NCI-H226 (cell line): ENCODE measurements at places on chromosomes 1 and 21.

GRCh38 chr1:44630116-44630515 is 44.2 kb downstream of the TMEM53 start:
- DNase-seq = peak; percentile 44

DNA sequence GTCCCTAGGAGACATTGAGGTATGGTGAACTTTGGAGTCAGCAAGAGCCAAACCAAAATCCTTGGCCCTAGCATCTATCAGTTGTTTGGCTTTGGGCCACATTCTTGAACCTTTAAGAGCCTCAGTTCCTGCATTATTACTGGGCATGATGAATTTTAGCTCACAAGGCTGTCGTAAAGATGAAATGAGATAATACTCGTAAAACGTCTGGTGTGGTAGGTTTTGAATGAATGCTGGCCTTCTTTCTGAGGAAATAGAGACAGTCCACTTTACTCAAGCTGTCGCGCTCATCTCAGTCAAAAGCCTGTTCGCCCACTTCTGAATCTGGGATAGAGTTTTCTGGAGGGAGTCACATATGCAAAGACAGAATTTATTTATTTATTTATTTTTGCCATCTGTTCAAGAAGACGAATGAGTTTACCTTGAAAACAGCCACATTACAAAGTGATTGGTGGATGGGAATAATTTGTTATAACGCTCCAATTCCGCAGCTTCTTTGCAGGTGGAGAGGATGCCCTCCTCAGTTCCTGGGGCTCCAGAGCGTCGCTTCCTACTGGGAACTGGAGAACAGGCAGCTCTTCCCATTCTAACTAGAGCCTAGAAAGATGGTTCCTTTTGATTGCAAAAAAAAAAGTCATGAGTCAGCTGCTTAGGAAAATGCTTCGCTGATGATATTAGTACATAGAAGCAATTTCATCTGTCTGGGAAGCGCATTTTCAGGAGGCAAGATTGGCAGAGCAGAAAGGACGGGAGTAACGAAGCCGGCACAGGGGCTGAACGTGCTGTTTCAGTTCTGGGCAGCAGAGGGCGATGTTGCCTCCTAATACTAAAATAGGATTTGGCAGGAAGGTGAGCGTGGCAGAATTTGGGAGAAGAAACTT is 49.9 kb upstream of the CYP2J2 start:
- DNase-seq = no peak

DNA sequence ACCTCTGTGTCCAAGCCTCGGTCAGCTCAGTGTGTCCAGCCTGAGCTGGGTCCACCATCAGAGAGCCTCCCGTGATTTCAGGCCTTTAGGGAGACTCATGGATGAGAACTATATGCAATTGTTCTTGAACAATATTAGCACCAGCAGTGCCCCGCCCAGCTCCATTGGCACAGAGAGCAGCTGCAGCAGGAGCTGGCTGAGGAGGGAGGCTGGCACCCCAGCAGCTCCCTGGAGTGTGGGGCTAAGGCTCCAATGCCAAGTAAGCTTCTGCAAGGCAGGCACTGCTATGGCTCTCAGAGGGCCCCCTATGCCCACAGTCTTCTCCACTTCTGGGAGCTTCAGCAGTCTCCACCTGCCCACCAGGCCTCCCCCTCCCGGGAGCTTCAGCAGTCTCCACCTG is 593.3 kb downstream of the MATN1 start:
- DNase-seq = no peak

GRCh38 chr1:34108269-34108668 is 56.8 kb downstream of the CSMD2 start:
- DNase-seq = no peak

GRCh38 chr1:51421964-51422363 is 91.6 kb upstream of the TTC39A start:
- DNase-seq = no peak

- no peak for DNase-seq
These were observed at the start of gene IGFN1 for GRCh38 chr1:201190624-201191051. Gene IGFN1 (plus strand): TSS chr1:201190824. CDS start chr1:201193294, 2,470 bp downstream.
